ENCODE measurements at places on chromosomes 4 and X.

- DNase-seq = peak; percentile 53
These were observed 20.5 kb downstream of the GAB3 start for GRCh38 chrX:154730253-154730891.

DNA sequence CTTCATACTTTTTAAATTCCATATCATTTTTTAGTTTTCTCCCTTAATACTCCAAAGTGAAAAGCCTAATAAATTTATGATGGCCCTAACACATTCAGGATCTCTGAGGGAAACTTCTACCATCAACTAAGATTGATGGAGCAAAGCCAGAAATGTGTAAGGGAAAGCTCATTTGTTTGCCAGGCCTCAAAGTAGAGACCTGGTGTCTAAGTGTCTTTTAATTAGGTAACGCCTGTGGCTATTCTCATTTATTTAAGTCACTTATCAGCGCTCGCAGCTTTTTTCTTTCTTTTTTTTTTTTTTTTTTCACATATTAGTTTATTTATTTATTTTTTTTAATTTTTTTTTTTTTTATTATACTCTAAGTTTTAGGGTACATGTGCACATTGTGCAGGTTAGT lies 242.4 kb downstream of the TMA16 start:
- DNase-seq = no peak

DNA sequence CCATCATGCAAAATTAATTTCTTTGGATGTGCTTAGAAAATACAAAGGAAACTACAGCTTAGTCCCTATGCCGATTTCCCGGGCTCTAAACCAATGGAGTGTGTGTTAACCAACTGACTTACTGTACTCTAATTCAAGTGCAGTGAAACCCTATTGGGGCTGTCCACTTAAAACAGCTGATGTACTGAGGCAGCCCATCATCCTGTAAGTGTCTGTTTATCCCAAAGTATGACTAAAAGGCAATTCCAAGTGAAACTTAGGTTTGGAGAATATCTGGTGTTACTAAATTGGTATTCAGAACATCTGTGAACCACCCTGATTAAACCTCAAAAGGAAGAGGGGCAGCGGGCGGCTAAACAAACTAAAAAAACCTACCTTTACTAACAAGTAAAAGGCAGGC lies 79.7 kb downstream of the GATB start:
- no peak for DNase-seq

DNA sequence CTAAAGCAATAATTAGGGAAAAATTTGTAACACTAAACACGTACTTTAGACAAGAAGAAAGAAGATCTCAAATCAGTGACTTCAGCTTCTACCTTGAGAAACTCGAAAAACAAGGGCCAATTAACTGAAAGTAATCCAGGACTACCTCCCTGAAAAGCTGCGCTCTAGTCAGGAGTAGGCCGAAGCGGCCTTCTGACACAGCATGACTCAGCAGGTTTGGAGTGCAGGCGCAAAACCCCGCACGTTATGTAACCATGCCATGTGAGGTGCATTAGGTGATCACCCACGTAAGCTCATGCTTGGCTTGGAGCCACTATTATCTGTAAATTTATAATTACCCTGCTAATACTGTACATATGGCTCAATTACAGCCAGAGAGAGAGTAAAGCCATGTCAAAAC lies 52.8 kb upstream of the CCDC149 start:
- no peak for DNase-seq

DNA sequence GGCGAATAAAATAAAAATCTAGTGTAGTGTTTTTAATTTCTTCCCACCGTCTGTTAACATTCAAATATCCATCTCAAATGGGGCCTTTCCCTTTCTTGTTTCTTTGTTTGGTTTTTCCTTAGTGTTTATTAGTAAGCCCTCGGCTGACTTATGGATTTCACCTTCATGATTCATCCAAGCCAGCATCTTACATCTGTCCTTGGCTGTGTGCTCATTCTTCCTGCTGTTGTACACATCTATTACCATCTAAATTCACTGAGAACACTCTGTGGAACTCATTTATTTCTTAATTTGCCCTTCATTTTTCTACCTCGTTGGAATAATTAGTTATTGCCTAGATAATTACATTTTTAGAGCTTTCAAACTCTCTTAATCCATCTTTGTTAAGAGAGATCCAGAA lies 84.9 kb downstream of the SPCS3 start:
- DNase-seq = no peak

DNA sequence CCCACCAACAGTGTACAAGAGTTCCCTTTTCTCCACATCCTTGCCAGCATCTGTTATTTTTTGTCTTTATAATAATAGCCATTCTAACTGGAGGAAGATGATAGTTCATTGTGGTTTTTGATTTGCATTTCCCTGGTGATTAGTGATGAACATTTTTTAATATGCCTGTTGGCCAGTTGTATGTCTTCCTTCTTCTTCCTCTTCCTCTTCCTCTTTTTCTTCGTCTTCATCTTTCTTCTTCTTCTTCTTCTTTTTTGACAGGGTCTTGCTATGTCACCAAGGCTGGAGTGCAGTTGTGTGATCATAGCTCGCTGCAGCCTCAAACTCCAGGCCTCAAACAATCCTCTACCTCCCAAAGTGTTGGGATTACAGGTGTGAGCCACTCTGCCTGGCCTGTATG lies 87.4 kb downstream of the CCDC160 start:
- DNase-seq = no peak

DNA sequence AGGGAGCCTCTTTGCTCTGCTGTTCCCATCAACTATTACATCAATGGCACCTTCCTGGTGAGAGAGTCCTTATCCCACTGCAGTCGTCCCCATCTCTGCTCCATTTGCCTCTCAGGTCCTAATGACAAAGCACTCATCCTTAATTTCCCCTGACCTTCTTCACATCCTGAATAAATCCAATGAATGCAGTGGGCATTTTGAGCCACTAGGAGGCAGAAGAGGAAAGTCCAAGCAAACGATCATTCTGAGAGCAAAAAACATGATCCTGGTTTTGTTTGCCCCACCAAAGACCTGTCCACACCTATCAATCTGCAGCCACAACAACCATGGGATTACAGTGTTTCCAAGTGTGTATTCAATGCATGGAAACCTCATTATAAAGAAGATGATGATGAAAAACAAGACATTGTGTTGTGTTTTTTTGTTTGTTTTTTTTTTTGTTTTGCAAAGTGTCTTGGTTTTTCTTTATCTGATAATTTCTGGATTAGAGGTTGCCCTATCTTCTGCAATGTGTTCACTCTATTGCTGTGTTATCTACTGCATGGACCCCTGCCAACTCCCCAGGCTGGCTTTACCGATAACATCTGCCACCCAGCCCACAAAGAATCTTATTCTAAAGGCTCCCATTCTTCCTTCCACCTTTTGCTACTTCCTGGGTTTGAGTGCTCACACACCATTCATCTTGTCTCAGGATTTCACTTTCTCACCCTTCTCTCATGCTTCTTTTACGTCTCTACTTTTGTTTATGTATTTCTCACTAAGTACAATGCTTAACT lies 207.2 kb downstream of the NLGN4X start:
- DNase-seq = peak; percentile 0

DNA sequence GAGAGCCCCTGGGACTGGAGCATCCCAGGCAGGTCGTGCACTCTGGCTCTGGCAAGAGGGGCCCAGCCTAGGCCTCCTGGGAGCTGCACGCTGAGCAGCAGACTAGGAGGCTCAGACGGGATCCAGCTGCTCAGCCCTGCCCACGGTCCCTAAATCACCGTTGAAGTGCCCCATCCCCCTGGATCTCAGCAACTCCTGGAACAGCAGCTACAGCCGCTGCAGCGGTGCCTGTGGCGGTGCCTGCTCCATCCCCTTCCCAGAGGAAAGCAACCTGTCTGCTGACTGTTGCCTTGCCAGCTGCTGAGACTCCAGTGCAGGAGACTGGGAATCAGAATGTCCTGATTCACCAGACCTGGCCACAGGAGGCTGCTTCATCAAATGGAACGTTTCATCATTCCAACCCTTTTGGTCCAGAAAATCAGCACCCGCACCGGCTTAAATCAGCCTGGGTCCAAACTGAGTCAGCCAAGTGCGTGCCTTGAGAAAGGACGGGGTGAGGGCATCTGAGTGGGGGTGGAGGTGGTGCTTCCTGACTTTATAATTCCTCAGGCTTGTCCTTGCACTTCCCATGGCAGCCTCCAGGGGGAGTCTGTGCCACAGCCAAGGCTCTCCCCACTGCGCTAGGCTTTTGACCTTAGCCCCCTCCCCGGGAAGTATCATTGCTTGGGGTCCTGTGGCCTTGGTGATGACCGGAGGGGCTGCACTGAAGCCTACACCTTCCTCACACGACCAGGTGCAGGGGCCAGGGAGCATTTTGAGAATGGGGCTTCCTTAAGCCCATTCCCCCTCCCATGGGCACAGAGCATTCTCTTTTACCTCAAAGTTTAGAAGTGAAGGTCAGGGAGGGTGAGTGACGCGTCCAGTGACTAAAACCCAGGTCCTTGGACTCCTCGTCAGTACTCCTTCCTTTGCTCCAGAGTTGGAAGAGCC lies 6.5 kb downstream of the ZNF185 start:
- DNase-seq = peak; percentile 49

GRCh38 chr4:13912436-13912925 lies 285.0 kb upstream of the BOD1L1 start:
- no peak for DNase-seq

DNA sequence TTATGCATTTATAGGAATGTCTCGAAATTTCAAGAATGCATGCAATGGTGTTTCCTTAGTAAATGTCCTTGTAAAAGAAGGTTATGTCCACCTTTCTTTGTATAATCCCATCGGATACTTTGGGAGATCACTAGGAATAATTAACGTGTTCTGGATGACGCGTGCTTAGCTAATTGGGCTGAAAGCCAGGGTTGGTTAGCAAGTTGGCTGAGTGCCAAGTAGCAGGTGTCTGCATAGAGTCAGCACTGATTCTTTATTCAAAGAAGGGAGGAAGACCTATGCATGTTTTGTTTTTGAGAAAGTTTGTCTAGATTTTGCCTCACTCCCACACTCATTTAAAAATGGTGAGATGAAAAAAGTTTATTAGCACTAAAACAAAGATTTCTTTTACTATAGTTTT lies 144.6 kb downstream of the SOX3 start:
- DNase-seq = peak; percentile 0

DNA sequence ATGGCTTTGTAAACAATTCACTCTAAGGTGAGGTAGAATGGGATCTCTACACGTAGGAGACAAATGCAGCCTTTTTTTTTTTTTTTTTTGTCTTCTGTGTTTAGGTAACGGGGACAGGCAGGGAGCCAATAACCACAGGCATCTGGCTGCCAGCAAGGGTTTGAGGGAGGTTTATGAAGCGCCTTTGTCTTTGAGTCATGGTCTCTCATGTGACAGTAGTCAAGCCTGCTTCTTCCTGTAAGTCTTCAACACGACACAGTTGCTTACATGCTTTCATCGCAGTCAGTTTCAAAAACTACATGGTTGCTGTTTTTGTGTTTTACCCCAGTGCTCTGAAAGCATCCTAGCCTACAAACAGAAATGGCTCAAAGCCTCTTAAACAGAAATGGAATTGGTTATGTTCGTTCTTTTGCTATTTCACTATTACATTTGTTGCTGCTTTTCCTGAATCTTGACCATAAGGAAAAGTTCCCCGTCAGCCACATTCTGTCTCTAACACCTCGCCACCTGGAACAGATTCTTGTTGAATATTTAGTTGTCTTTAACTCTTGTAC lies 127.8 kb upstream of the METTL14 start:
- DNase-seq = peak; percentile 88

- DNase-seq = peak; percentile 73
These were observed 119.1 kb downstream of the RTL9 start for GRCh38 chrX:110477593-110478228.

DNA sequence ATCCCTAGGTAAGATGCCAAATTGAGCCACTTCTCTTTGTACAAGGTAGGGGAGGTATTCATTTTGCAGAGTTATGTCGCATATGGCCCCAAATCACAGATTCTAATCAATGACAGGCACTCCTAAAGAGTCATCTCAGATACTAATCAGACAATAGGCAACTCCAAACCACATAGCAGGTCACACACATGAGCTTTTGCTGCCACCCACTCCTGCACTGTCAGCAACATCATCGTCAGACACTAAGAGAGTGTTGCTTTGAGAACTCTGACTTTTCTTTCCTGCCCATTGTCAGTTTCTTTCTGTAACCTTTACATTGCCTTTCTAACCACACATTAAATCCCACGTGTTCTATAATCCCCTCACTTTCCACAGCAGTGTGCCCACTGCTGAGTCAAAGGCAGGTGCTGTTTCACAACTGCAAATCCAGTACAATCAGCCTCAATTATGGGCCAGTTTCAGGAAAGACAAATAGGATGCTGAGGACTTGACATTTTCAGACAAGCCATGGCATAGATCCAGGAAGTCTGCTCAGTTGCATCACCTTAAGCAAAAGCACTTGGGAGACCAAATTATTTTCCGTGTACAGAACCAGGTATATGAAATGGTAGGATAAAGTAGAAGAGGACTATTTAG lies 23.5 kb downstream of the TMEM31 start:
- DNase-seq = no peak

- DNase-seq = peak; percentile 90
These were observed 371.2 kb downstream of the AFF2 start for GRCh38 chrX:148871422-148872160.

DNA sequence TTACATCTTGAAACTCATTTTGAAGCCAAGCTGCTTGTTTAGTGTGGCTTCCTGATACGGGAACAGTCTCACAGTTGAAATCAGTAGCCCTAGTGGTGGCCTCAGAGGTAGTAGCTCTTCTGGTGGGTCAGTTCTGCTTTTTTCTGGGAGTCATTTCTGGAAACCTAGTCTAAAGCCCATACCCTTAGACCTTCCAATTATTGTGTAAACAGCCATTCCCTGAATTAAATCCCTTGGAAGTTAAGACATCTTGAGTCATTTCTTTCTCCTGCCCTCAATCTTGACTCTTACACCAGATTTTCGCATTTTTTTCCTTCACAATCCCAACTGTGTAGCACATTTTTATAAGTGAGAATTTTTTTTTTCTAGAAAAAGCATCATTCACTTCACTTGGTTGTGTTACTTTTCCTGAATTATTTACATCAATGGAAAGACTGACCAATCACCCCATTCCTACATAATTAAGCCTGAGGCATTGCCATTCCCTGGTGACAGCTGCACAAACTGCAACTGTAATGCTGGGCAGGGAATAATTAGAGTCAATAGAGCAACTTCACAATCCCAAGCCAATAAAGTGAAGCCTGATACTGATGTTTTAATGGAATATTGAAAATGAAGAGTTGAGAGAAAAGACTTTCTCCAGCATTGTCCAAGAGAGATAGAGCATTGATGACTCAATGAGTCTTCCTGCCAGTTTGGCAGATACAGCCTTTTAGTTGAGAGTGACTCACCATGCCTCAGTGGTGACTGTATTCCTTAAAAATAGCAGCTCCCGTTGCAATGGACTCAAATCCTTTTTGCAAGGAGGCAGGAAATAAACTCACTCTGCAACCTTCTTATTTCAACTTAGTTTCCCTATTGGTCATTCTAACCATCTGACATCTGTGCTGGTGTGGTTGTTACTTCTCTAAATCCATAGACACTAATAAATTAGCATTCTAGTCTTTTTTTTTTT lies 13.0 kb upstream of the SEPSECS start:
- peak; percentile 94 for DNase-seq

- DNase-seq = no peak
These were observed 750.1 kb upstream of the ADGRL3 start for GRCh38 chr4:60450054-60450453.

DNA sequence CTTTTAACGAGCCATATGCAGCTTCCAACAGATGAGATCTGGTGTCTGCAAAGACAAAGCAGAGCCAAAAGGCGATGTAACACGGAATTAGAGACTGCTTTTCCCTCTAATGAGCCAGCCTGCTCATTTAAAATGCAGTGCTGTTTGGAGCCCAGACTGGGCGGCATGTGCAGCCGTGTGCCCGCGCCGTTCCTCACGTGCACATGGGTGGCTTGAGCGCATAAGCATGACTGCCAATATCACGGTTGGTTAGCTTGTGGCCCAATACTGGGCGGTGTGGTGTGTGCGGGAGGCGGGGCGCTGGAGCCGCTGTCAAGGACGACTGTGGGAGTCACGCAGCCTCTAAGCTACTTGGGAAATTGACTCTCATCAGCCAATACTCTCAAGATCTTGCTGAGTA lies 87.0 kb upstream of the SCOC start:
- peak; percentile 22 for DNase-seq

All from myocyte (in vitro differentiated cells).